Germinal center (tissue), 1 donor: ENCODE measurements at places on chromosomes 5 and 9.

GRCh38 chr5:173823721-173824567 is 64.2 kb upstream of the CPEB4 start:
- DNase-seq: peak; percentile 12

GRCh38 chr9:69931340-69931739 is 110.7 kb downstream of the CFAP95 start:
- no peak for DNase-seq

DNA sequence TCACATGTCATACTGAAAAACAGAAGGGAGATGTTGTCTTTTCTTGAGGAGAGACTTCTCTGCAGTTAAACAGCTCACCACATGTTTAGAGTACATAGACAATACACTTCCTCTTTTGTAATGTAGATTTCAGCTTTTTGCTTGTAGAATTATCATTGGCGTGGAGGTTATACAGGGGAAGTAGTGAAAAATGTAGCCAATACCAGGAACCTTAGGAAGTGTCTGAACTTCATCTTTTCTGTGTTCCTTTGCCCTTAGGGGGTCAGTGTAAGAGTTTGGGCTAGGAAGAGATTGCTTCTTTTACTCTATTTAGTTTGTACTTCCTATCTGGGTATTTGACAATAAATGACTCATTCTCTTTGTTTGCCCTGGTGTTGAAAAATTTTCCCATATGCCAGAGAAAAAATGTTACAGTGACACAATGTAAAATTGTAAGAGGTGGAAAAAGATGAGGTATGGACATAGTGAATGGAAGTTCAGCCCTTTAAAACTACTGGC is 21.0 kb upstream of the CDKN2B start:
- no peak for DNase-seq

- no peak for DNase-seq
Observed at GRCh38 chr9:99475401-99476065, 253.5 kb downstream of the SEC61B start.

DNA sequence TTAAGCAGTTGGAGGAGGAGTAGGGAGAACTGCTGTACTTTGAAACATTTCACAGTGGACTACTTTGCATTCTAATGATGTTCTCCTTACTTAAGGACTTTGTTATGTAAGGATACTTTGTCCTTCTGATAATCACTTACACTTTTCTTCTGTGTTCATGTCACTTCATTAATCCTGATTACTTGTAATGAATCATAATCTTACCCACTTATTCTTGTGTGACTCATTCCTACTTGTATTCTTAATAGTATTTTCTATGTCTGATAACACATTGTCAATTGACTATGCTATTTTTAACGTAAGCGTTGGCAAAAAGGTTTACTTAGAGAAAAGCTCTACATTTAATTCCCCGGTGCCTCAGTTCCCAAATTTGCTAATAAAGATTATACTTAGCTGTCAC is 63.8 kb downstream of the GHR start:
- no peak for DNase-seq

GRCh38 chr5:146947181-146947941 is 68.8 kb upstream of the PPP2R2B start:
- DNase-seq: no peak

DNA sequence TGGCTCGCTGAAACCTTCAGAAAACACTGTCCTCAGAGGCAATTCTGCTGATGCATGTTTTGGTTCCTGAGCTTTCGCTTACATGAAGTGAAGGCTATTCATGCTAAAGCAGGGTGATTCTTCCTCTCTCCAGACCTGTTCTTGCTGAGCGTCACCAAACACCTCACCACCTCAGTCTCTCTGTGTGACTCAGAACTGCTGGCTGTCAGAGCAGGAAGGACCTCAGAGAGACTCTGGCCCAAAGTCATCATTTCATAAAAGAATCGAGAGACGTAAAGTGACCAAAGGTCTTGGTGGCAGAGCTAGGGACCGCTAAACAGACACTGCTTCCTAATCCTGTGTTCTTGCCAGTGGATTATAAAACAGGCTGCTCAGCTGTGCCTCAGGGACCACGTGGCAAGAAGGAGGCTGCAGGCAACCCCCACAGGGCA is 73.8 kb downstream of the LHFPL2 start:
- DNase-seq: no peak

- peak; percentile 69 for DNase-seq
Observed at GRCh38 chr5:157571357-157571827, 4.2 kb downstream of the ADAM19 start.

DNA sequence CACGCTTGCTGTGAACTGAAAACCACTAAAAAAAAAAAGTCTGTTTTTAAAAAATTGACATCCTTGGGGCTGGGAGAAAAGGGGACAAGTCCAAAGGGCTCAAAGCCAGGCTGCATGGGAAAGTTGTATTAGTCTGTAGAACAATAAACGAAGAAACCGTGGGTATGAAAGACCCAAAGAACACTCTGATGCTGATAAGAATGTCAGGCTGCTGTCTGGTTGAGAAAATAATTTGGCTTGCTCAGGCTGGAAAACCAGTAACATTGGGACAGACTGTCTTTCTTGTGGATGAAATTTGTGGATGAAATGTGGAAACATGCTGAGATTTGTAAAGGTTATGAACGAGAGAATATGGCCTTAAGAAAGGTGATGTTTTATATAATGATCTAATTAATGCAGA is 68.5 kb upstream of the HSPB3 start:
- no peak for DNase-seq

DNA sequence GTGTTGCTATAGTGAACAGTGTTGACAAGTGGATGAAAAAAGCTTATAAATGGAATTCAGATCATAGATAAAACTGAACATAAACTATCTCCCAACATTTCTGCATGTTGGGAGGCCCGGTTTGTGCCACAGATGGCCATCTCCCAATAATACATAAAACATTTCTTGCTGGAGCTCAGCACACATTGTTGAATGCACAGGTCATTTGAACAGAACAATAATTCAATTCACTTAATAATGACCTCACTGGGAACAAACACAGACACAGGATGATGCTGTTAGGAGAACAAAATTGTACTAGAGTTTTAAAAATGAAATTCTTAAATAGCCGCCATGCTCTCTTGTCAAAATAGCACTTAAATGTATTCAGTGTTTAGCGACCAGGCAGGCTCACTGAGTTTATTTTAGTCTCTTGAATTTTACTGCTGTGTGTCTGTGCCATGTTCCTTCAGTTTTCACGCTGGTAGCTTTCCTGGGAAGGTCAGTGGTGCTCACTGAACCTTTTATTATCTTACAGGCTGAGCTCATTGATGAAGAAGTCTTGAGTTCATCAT is 85.0 kb upstream of the SSBP2 start:
- DNase-seq: no peak

DNA sequence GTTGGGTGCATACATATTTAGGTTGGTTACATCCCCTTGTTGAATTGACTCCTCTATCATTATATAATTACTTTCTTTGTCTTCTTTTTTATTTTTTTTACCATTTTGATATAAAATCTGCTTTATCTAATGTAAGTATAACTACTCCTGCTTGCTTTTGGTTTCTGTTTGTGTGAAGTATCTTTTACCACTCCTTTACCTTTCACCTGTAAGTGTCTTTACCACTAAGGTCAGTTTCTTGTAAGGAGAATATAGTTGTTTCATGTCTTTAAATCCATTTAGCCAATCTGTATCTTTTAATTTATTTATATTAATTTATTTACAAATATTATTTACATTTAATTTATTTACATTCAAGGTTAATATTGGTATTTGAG is 33.0 kb downstream of the INSL4 start:
- no peak for DNase-seq

- no peak for DNase-seq
Observed at GRCh38 chr9:91534374-91534773, 110.7 kb upstream of the NFIL3 start.
